ENCODE measurements at places on chromosomes 4 and X.
A peak's percentile ranks its signal among the peaks of the same experiment; 100 is the strongest.

GRCh38 chr4:112288455-112288854 lies 2.8 kb upstream of the TIFA start:
- DNase-seq, result no peak

GRCh38 chr4:168710353-168710946 lies 213.6 kb downstream of the PALLD start:
- peak; percentile 39 for DNase-seq

DNA sequence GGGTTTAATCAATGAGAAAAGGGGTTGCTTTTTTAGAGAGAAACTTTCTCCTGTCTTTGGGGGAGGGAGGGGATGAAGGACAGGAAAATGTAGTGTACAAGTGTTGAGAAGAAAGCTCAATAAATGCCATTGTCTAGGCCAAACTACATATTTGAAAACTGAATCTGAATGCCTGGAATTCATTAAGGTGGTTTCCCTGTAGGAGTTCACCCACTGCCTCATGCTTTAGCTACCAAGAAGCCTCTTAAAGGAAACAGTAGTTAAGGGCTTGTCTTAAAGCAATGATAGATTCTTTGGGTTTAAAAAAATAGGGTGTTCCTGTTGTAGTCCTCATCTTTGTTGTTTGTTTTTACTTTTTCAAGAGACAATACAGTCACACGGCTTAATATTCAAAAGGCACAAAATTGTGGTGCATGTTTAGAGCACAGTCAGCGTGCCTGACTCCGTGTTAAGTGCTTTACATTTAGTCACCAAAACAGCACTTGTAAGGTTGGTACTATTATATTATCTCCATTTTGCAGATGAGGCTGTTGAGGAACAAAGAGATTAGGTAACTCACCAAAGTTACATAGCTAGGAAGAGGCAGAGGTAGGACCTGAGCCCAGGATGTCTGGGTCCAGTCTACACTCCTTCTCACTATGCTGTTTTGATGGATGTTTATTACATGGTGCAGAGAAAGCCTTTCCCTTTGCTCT lies 46.0 kb downstream of the FNIP2 start:
- no peak for DNase-seq

- no peak for DNase-seq
Observed at GRCh38 chrX:50183891-50184290, 16.9 kb downstream of the AKAP4 start.

GRCh38 chrX:94524867-94525266 lies 850.9 kb downstream of the FAM133A start:
- DNase-seq, result no peak

DNA sequence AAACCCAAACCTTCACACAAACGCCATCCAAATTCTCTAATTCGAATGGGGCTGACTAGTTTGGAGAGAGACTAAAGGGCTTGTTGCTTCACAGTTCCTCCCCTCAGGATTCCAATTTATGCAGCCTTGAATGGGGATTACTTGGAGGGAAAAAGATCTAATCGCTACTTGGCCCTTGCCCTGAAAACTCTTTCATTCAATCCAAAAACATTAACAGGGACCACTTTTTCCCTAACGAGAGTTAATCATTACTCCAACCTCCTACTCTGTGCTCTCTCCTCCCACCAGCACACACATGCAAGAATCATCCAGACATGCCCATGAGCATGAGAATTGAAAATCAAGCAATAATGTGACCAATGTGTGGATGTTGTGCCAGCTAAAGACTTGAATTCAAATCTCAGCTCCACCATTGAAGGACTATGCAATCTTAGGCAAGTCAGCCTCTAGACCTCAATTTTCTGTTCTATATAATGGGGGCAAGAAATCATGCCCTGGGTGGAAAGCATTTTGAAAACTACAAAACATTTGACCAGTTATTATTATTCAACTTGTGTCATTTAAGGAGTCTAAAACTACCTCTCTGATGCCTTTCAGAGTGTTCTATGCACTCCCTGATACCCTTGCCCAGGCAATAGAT lies 34.3 kb upstream of the GPC3 start:
- DNase-seq, result no peak

- DNase-seq, result no peak
Observed at GRCh38 chr4:145907812-145908211, 30.8 kb downstream of the ZNF827 start.

- no peak for DNase-seq
Observed at GRCh38 chrX:12128017-12128416, 10.3 kb upstream of the FRMPD4 start.

DNA sequence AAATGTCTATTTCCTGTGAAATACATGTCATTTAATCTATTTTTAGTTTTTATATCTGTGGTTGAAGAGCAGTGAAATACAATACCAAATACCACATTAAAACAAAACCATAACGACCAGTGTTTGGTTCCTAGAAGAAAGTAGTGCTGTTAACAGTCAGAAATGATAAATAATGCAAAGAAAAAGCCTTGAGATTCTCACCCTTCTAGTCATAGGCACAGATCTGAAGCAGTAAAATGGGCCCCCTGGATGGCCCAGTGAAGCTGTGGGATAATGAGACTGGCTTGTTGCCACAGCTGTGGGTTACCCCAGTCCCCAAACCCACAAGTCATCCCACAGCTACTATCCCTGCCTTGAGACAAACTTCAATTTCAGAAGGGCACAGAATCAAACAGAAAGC lies 137.3 kb upstream of the RPL34 start:
- DNase-seq, result no peak

DNA sequence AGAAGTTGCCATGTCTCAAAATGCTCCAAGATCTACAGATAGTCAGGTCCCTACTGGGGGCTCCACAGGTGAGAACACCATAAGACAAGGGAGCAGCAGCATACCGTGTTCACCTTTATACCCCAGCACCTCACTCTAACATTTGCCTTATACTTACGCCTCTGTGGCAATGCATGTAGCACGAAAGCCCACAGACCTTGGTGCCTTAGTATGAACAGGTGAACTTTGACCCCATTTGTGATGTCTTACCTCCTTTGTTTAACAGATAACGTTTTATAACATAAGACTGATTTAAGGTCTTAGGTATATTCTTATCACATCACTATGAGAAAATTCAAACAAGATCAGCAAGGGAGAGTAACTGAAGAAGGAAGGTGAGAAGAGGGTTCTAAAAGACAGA lies 128.8 kb downstream of the ARX start:
- no peak for DNase-seq

- no peak for DNase-seq
Observed at GRCh38 chr4:1004557-1005485, 6.6 kb upstream of the FGFRL1 start.

DNA sequence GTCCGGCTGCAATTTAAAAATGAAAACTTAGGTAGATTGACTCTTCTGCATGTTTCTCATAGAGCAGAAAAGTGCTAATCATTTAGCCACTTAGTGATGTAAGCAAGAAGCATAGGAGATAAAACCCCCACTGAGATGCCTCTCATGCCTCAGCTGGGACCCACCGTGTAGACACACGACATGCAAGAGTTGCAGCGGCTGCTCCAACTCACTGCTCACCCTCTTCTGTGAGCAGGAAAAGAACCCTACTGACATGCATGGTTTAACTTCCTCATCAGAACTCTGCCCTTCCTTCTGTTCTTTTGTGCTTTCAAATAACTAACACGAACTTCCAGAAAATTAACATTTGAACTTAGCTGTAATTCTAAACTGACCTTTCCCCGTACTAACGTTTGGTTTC lies 41.0 kb downstream of the MAP7D3 start:
- no peak for DNase-seq

GRCh38 chrX:57822398-57822797 lies 87.9 kb downstream of the ZXDA start:
- no peak for DNase-seq

- peak; percentile 33 for DNase-seq
Observed at GRCh38 chr4:16496501-16496900, 270.2 kb upstream of the TAPT1 start.

DNA sequence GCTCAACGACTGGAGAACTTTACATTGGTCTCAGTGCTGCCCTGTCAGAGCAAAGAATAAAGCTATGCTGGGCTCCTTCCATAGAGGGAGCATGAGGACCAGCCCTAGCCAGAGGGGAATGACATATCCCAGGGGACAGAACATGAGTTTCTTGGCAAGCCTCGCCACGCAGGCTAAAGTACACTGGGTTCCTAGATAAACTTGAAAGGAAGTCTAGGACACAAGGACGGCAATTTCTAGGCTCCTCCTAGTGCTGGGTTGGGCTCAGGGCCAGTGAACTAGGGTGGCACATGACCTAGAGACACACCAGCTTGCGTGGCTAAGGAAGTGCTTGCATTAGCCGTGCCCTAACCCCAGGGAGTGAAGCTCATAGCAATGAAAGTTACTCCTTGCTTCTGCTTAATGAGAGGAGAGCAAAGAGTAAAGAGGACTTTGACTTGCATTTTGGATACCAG lies 141.0 kb downstream of the MAB21L2 start:
- no peak for DNase-seq

DNA sequence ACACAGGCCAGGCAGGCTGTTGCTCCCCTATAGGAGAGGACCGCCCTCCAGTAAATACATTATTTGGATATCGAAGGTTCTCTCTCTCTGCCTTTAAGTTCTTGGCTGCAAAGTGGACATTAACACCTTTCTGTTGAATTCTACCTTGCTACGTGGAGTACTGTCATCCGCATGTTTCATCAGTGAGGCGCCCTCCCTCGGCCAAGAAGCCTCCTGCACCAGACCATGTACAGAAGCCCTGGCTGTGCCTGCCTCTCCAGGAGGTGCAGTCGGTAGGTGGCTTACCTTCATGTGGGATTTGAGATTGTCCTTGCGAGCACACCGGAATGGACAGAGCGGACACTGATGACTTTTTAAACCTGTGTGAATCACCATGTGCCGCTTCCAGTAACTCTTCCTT lies 46.7 kb downstream of the ZNF827 start:
- no peak for DNase-seq

DNA sequence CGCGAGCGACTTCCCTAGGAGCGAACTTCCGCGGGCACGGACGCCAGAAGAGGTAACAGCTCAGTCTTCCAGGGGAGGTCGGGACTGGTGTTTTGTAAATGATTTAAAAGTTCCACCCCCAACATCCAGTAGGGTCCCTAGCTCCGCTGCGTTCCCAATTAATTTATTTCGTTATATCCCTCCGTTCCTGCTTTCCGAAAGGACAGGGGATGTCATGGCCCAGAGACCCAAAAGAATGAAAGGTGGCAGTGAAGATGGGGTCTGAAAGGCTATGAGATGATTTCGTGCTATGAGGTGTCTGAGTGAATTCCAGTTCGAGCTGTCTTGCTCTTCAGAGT lies 373 bp upstream of the SMIM43 start:
- no peak for DNase-seq

DNA sequence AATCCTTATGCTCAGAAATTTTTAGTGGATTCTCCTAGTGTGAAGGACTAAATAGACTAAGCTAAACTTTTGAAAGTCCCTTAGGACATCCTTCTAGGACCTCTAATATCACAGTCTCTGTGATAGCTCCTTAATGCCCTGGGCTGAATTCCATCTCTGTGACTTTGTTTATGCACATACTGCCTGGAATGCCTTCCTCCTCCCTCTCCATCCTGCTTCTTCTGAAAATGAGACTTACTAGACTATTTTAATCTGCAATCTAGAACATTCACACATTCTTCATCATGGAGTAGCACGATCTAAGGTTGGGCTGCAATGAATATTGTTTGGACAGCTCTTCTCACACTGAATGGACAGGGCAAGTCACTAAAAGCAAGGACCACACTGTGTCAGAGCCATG lies 65.0 kb upstream of the MSX1 start:
- DNase-seq, result no peak

GRCh38 chr4:14743601-14744000 lies 258.7 kb upstream of the CPEB2 start:
- DNase-seq, result no peak

DNA sequence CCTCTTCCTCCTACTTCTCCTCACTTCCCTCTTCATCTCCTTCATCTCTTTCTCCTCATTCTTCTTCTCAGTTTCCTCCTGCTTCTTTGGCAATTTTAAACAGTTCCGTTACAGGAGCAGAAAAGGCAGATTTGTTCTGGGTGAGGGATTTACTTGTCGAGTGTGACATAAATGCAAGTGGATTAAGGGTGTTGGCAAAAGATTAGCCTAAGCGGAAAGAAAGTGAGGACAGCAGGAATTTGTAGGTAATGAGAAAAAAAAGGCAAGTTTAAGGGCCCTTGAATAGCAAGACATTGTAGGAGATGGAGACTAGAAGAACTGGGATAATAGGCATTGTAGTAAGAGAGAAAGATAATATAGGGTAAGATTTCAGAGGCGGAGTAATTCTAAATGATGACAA lies 841.6 kb downstream of the RAPGEF2 start:
- DNase-seq, result no peak

GRCh38 chrX:138651494-138651893 lies 60.0 kb downstream of the FGF13 start:
- no peak for DNase-seq

- DNase-seq, result no peak
Observed at GRCh38 chrX:97016106-97016505, 132.4 kb downstream of the RPA4 start.

DNA sequence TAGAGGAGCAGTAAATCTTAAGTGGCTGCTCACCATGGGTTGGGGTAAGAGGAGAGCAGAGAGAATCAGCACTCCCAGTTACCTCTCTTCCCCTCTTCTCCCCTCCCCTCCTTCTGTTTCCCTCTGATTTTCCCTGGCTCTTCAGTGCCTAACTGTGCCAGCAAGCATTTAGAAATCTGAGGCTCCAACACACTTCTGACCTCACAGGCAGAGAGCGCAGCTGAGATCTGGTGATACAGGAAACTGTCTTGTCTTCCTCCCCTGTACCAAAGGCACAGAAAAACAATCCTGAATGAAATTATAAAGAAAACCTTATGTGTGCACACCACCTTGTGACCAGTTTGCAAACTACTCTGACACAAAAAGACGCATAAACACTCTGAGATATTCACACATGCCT lies 82.4 kb upstream of the SMIM10 start:
- DNase-seq, result no peak

DNA sequence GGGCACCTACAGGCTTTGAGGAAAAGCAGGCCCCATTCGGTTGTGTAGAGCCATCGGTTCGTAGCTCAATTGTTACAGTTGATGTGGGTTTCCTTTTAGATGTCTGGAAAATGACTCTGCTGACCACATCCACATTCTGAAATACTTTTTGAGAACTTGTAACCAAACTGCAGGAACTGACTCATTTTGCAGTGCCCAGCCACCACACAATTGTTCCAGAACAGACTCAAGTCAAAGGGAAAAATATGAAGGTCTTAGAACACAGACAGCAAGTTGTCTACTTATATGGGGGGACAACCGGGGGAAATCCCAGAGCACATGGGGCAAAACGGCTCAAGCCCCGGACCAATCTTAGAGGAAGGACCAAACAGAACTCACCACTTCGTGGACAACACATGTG lies 557.6 kb upstream of the DIPK2B start:
- peak; percentile 64 for DNase-seq

GRCh38 chr4:71498625-71499024 lies 159.8 kb downstream of the SLC4A4 start:
- DNase-seq, result no peak
